Effector memory CD8-positive, alpha-beta T cell (primary cell): ENCODE measurements at places on chromosomes 4 and X.

- DNase-seq, result peak; percentile 51
These were observed 4.6 kb upstream of the MAD2L1 start for GRCh38 chr4:120071192-120071795.

- no peak for DNase-seq
These were observed 68.3 kb downstream of the CRMP1 start for GRCh38 chr4:5824635-5825034.

- DNase-seq, result no peak
These were observed 223.0 kb upstream of the GALNT7 start for GRCh38 chr4:172945611-172946010.

DNA sequence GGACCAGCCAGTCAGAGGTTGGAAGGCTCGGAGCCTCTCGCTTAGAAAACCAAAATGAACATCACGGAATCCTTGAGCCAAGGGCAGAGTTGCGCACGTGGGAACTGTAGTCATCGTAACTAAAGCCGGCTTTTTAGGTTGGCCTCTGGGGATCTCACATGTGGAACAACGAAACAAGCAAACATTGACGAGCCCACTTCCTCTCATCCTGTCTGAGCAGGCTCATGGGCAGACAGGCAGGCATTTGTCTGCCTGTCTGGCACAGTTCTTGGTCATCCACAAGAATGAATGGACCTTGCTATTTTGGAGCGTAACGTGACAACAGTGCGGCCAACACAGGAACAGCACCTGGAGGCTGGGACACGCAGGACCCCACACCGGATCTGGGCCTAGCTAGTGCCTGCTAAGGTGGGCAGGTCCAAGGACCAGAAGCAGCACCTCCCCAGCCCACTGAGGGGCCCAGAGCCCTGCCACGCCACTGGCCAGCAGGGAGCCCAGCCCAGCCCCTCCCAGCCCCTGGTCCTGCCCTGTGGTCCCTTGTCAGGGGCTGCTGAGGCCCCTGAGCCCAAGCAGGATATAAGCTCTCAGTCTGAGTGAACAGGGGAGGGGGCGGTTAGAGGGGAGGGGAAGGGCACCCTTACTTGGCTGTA lies 9.2 kb upstream of the TREX2 start:
- DNase-seq, result no peak

DNA sequence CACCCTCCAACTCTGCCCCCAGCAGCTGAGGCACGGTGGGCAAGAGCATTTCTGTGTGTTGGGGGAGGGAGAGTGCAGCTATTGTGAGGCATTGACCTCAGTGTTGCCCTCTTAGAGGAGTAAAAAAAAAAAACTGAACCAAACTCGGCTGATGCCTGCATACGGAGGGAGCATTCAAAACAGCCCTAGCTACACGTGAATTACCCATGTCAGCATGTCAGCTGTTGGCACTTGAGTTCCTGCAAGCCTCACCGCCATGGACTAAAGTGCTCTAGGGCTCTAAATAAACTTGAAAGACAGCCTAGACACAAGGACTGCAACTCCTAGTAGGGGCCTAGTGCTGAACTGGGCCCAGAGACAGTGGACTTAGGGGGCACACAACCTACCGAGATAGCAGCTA lies 22.0 kb downstream of the ITIH6 start:
- DNase-seq, result no peak

GRCh38 chrX:122501652-122502051 lies 682.4 kb upstream of the GRIA3 start:
- DNase-seq, result no peak

DNA sequence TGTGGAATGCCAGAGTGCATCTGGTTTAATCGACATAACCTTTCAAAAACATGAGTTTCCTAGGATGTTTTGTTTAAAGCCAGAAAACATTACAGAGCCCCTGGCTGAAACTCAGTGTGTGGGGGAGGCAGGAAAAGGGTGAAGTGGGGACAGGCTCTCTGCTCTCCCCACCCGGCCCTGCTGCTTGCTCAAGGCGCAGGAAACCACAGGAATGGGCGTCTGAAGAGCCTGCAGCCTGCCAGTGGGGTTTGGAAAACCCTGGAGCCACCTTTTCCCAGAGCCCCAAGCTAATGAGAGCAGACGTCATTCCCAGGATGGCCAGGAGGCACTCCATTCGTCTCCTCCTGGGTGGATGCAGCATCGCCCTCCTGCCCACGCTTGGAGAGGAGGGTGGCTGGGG lies 240.6 kb downstream of the AFAP1 start:
- DNase-seq, result no peak

DNA sequence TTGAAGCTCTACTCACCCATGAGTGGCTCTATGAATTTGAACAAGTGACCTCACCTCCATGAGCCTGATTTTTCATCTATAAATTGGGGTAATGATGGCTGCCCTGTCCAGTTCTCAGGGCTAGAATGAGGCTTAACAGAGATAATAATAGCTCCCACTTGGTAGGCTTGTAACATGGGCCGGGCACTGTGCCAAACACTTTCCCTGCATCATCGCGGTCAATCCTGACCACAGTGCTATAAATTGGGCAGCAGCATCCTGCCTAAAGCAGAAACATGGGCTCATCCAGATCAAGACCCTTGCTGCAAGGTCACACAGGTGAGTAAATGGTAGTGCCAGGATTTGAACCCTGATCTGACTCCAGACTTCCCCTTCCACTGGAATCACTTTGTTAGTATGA lies 12.8 kb downstream of the APLN start:
- DNase-seq, result no peak

DNA sequence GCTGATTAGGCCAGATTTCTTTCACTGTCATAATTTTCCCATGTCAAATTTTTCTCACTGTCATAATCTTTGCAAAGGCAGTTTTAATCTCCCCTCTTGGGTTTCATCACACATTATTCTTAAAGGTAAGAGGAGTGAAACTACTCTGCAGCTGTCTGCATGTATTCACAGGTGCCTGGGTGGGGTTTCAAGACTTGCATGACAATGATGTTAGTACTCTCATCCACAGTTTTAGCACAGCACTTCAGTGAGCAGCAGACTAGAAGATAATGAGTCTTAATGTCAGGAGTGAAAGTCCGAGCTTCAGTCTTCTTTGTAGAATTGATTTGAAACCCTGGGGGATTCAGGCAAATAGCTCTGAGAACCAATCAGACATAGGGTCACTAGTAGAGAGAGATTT lies 182.5 kb upstream of the GALNT7 start:
- DNase-seq, result no peak

DNA sequence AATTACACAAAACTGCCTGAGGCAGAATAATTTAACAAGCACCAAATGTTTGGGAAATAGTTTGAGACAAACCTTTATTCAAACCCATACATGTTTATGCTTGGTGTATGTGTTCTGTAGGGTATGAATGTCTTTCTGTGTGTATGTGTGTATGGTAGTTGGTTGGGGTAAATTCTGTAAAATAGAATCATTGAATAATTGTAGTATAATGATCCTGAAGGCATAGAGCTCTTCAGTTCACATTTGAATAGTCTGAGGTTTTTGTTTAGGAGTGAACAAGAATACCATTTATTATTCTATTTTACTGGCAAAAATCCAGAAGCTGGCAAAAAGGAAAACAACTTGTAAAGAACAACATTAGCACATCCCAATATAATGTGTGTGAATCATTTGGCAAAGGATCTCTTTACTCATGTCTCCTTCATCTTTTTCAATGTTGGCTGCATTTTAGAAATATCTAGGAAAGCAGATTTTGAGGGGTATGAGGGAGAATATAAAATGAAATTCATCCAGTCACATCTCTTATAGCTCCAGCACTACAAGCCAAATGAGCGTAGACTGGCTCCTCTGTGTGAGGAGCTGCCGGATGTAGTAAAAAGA lies 360.0 kb downstream of the CHIC1 start:
- DNase-seq, result no peak

DNA sequence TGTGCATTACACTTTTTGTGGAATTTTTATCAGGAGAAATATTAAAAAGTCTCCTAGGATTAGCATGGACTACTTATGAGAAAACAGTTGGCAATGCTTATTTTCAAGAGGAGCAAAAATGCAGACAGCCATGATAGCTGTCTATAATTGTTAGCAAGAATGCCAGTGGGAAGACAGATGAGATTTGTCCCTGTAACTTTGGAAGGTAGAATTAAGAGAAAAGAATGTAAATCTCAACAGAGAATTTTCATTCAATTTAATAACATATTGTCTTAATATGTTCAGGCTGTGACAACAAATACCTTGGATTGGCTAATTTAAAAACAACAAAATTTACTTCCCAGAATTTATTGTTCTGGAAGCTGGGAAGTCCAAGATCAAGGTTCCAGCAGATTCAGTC lies 349.2 kb downstream of the IQCM start:
- no peak for DNase-seq

- DNase-seq, result no peak
These were observed 146.2 kb downstream of the TEX11 start for GRCh38 chrX:70762285-70762684.

DNA sequence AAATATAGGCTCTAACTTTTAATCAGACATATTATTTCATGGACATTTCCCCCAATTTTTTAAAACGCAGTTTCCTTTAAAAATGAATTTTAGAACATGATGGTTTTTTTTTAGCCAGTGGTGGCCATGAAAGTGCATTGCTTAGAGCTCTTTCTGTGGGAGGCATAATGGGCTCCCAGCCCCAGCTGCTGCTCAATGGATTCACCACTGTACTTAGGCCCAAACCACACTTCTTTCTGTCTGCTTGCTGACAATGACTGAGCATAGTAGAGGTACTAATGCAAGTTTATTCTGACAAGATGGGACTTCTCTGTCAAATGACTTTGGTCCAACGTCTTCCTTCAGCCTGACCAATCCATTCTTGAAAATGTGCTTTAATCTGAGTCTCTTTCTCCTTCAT lies 400.2 kb upstream of the GRIA3 start:
- DNase-seq, result no peak

GRCh38 chr4:94536049-94536448 lies 84.3 kb downstream of the PDLIM5 start:
- no peak for DNase-seq

- DNase-seq, result no peak
These were observed 47.0 kb downstream of the SPRY1 start for GRCh38 chr4:123443401-123444289.

DNA sequence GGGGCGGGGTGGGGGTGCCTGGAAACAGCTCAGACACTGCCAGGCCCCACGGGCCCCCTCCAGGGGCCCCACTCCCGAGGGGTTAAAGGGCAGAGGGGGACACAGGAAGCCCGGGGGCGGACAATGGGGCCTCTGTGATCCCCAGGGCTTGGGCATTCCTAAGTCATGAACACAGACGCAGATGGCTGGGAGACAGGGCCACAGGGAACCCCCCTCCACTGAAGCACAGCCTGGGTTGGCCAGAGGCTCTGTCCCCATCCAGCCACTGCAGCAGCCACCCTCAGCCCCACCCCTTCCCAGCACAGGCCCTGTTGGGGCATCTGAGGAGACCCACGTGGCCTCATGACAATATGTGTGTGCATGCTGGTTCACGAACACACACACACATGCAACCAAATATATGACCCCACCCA lies 3.9 kb downstream of the L1CAM start:
- DNase-seq, result no peak

GRCh38 chr4:66160606-66161005 lies 490.3 kb upstream of the EPHA5 start:
- DNase-seq, result no peak

- DNase-seq, result no peak
These were observed 56.3 kb upstream of the HPSE start for GRCh38 chr4:83390944-83391343.

DNA sequence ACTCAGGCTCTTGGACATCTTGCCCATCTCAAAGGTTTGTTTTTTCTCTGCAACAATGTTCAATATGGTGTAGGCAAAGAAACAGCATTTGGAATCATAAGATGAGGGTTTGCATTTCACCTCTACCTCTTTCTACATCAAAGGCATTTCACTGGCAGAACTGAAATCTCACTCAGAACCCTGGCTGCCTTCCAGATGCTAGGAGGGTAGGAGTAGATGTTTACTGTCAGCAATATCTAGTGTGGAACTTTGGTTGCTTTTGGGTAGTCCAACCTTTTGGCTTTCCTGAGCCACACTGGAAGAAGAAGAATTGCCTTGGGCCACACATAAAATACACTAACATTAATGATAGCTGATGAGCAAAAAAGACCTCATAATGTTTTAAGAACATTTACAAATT lies 297.0 kb upstream of the KLF3 start:
- no peak for DNase-seq

DNA sequence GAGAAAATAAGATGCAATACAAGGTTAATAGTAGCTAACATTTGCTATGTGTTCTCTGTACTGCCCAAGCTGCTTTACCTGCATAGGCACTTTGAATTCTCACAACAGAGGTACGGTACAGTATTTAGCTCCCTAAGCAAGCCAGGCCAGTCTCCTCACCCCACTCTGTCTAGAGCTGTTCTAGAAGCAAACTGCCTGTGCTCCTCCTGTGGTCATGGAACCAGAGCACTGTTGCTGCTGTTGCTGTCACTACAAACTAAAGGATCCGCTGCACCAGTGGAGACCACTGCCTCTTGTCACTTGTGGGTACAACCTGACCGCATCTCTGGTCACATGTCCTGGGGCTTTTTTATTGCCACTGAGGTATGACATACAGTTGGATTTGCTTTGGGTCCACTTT lies 19.6 kb downstream of the ZNF330 start:
- no peak for DNase-seq

DNA sequence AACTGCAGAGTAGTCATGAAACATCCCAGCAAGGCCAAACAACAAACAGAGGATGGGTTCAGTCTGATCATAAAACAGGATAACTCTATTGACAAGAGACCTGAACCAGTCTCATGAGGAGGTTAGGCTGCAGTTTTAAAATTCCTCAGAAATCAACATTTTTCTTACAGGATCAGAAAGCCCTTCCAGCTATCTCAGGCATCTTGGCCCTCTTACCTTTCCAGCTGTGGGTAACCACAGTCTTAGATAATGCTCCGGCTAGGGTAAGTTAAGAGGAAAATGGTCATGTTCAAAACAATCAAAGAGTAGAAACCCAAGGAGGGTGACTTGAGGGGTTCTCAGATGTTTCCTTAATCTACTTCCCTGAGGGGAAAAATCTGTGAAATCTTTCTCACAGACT lies 5.1 kb downstream of the CTSO start:
- DNase-seq, result no peak

DNA sequence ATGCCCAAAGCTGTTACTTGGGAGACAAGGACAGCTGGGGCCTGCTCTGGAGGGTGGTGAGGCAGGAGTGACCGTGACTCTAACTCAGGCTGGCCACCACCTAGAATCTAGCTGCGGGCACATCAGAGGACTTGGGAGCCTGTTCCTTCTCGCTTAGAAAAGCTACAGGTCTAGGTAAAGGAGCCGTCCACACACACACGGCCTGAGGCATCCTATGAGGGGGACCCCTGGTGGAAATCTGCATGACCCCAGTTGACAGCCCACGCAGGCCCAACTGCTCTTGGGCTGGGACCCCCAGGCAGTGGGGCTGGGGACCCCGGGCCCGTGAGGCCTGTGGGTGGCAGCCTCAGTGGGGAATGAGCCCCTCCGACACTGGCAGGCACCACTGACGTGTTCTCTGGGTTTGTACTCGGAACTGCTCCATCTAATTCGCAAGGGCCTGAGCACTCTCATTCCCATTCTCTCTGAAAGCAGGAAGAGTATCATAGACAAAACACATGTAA lies 75.6 kb downstream of the ACOX3 start:
- DNase-seq, result no peak

- DNase-seq, result no peak
These were observed 11.1 kb upstream of the TMEM156 start for GRCh38 chr4:39043058-39043860.
